ENCODE measurements at places on chromosomes 4 and X.
A peak's percentile ranks its signal among the peaks of the same experiment; 100 is the strongest.

- no peak for DNase-seq
These were observed 39.2 kb upstream of the ANTXR2 start for GRCh38 chr4:80112236-80112635.

GRCh38 chrX:84099120-84099519 lies 88.9 kb downstream of the RPS6KA6 start:
- DNase-seq, result no peak

DNA sequence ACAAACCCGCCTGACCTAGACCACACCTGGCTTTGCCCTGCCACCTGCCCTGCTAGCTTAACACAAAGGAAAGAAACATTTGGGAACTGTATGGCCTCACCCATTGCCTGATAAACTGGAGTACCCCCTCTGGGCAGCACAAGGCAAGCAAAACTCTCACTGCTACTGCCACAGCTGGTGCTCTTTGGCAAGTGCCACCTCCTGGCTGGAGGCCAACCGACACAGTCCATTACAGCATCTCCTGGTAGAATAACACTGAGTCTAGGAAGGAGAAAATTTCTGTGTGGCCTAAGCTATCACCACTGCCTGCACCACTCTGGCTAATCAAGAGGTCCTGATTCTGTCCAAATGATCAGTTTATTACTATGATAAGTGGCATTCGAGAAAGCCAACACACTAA lies 18.9 kb upstream of the SPANXN3 start:
- no peak for DNase-seq

DNA sequence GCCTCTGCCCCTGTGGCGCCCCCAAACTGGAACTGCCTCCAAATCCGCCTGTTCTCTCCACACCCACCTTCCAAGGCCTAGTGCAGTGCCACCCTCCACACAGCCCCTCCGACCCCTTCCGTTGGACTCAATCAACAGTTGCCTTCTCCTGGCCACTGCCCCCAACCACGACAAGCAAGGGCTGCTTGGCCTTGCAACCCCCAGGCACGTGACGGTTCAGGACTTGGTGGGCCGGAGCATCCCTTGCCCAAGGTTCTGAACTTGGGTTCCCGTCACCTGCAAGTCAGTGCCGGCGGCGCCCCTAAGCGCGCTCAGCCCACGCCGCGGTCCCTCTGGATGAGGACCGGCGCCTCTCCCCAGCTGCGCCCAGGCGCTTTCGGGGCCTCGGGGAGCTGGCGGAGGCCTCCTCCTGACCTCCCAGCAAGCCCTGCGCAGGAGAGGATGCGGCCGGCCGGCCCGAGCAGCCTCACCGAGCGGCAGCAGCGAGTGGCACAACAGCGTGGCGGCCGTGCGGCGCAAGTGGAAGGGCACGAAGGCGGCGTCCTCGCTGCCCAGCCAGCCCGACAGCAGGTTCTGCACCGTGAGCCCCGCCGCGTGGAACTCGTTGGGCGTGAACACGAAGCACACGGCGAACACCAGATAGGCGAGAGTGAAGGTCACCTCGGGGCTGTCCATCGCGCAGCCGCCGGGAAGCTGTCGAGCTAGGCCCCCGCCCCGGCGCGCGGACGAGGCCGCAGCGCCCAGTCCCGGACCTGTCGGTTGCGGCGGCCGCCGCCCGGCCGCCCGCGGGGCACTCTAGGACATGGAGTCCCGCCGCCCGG lies 750 bp downstream of the TMEM129 start:
- DNase-seq, result peak; percentile 76
